ENCODE measurements at places on chromosomes 3 and 15.

DNA sequence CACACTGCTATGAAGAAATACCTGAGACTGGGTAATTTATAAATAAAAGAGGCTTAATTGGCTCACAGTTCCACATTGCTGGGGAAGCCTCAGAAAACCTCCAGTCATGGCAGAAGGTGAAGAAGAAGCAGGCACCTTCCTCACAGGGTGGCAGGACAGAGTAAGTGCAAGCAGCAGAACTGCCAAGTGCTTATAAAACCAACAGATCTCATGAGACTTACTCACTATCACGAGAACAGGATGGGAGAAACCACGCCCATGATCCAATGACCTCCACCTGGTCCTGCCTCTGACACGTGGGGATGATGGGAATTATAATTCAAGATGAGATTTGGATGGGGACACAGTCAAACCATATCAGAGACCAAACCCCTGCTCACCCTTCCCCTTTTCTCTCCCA is 75.0 kb downstream of the TRIM69 start:
- no peak for DNase-seq

DNA sequence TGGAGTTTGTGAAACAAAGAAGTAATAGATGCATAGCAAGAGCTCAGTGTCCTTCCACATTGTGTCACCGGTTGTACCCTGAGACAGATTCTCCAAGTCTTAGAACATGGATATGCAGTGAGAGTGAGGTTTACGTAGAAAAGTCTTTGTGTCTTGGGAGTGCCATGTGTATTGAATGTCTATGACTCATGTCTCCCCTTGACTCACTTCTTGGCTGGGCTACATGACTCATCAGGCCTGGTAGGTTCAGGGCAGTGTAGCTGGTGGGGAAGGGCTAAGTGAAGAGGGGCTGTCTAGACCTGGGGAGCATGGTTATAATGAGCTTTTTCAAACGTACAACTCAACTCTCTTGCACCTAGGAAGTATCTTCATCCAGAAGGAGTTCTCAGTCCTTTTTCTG is 167.4 kb downstream of the GAP43 start:
- DNase-seq: peak; percentile 69

GRCh38 chr15:70170096-70170699 is 72.5 kb upstream of the TLE3 start:
- no peak for DNase-seq

DNA sequence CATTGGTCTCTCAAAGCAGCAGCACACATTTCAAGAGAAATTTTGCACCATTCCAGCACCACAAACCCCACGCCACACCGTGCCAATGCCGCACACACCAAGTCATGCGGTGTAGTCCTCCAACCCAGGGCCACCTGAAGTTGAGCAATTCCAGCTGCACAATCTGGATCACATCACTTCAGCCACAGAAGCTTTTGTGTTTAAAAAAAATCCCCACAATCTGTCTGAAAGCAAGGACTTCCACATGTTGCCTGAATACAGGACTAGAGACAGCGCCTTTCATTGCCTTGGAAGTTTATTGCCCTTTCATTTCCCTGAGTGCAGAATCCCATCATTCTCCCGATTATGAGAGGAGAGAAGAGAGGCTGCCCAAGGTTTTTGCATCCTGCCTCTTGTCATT is 175.6 kb upstream of the BCL6 start:
- DNase-seq: no peak

- no peak for DNase-seq
Measured at GRCh38 chr15:83066034-83066733, 868 bp downstream of the BTBD1 start.

DNA sequence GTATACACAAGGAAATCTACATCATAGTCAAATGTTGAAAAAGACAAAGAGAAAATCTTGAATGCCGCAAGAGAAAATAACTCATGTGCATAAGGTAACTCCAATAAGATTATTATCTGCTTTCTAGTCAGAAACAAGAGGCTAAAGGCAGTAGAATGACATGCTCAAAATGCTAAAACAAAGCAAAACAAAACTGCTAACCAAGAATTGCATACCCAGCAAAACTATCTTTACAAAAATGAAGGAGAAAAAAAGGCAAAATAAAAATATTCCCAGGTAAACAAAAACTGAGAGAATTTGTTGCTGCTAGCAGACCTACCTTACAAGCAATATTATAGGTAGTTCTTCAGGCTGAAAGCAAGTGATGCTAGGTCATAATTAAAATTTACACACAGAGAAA is 76.4 kb upstream of the TMEM158 start:
- no peak for DNase-seq

DNA sequence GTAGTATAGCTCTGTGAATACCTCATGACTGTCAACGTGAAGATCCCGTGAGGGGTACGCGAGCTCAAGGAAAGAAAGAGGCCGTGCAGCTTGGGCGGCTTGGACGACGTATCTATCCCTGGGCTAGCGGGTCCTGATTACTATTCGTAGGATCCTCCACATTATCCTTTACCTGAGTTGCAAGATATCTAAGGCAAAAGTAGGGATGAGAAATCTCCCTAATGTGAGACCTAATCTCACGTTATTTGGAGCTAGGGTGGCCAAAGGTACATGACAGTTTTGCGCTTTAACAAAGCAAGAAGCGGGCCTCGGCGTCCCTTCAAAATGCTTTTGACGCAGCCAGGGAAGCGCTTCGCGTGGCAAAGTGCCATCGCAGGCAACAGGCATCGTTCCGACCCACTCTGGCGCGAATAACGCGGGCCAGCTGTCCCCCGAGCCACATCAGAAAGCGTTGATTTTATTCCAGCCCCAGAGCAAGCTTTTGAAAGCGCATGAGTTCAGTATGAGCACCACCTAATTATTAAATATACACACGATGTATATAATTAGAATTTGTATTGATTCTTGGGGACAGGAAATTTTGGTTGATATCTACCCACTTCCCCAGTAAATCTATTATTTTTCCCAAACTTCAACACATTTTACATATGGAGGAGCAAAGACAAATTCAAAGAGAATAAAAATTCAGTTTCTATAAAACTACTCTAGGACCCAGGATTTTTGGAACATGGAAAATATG is 2.5 kb upstream of the EOMES start:
- no peak for DNase-seq

DNA sequence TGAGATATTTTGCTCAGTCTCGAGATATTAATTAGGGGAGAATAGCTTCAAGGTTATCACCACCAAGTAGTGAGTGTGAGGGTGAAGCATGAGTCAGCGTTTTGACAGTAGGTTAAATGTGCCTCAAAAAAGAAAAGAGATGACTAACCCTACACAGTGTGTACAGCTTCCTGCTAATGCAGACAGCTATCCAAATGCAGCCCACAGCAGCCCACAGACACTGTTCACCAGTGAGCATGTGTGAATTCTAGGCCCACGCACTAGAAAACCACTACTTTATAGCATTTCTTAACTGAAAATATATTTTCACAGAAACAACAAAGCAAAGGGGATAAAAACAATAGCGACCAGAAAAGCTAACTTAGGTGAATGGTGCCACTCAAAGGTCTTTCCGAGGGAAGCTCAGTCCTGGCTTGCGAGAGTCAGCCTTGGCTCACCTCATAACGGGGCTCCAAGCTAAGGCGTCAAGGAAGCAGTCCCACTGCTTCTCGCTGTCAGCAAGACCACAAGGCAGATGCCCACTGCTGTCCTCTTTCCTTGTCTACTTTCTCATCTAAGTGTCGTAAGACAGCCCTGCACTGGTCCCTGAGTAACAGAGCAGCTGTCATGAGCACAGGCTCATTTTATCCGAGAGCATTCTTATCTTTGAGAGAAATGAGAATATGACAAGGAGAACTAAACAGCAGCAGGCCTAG is 47.6 kb downstream of the TXNRD3 start:
- DNase-seq: no peak

GRCh38 chr15:83057696-83058376 is 9.2 kb downstream of the BTBD1 start:
- DNase-seq: no peak

- DNase-seq: no peak
Measured at GRCh38 chr3:96977671-96978070, 163.3 kb downstream of the EPHA6 start.

DNA sequence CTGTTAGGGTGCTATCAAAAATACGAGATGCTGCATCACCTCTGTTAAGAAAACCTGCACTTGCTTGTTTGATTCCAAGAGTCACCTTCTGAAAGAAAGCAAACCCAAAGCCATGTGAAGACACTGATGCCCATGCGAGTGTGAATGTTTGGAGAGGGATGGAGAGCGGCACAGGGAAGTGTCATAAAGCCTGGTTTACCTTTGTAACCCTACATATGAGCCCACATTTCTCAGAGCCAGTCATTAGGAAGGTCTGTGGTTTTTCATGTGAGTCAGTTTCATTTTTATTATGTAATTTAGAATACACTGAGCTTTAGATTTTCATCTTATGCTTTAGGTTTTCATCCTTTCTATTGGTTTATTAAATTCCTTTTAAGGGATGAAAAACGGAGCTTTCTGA is 896.8 kb downstream of the ROBO1 start:
- DNase-seq: no peak

DNA sequence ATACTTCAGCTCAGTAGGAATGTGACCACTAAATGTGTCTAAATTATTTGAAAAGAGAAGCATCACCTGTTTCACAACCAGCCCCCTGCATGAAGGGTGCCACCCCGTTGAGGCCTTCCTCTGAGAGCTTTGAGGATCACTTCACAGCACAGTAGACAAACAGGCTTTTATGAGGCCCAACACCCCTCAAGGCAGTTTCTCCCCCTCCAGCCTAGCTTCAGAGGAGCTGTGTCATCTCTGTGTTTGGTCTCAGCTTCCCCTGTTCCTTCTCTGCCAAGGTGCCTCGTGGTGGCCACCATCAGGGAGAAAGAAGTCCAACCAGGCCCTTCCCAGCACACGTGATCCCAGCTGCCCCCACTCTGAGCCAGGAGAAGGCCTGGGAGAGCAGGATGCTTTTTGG is 21.6 kb upstream of the DUSP7 start:
- DNase-seq: no peak

DNA sequence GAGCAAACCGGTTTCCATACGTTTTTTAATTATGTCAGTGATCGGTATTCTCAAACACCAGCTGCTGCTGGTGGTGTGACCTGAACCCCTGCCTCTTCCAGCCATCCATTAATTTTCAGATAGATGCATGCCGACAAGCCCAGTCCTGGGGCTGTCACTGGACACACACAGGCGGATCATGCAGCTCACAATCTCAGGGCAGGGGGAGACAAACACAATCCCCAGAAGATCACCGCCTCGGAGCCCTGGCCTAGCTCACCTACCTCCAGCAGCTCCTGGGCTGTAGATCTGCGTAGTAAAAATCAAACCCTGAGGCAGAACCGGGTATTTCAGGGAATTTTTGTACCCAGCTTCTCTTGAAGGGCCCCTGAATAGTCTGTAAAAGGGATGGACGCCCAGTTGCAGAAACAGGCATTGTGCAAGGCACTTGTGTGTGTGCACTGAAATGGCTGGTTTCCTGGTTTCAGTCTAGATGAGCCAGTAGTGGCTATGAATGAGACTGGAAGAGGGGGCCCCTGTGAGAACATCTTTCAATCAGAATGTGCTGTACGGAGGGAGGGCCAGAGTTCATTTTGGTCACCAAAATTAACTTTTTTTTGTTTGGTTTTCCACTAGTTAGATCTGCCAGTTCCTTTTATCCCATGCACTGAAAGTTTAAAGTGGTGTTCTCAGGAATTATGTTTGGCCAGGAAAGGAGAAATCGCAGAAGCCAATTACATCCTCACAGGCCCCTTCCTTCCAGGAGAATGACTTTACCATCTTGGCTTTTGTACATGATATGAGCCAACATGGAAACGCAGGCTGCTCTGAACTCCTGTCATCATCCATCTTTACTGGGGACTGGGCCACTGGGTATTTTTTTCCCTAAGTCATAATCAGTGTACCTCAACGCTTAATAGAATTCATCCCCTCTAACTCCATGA is 55.0 kb upstream of the RPL32 start:
- no peak for DNase-seq

- DNase-seq: no peak
Measured at GRCh38 chr3:135784557-135784956, 181.0 kb upstream of the PPP2R3A start.

- DNase-seq: no peak
Measured at GRCh38 chr15:80560601-80561400, 134.3 kb upstream of the ABHD17C start.

DNA sequence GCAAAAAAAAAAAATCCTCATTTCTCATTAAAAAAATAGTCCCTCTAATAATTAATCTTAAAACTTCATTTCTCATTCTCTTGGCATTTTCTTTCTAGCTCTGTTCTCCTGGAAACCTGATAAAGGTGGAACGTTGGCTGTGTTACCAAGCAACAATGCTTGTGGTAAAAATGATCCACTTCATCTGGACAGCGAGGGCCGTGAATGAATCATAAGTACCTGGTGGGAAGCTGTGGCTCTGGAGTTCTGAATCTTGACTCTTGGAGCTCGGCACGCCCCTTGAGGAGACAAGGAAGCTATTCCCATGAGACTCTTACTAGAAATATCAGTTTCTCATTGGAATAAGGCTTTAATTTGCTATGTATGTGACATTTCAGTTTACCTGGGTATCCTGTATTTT is 32.5 kb downstream of the BCL2L10 start:
- DNase-seq: no peak

GRCh38 chr15:46278486-46279090 is 643.8 kb downstream of the SQOR start:
- DNase-seq: no peak

- DNase-seq: no peak
Measured at GRCh38 chr3:82378392-82378791, 616.9 kb upstream of the GBE1 start.
